IMR-90 (cell line): ENCODE measurements at places on chromosomes 16 and 17.

GRCh38 chr16:85231959-85232358 is 119.7 kb upstream of the CIBAR2 start:
- H3K4me3 ChIP-seq = no peak overlapping the region
- H3K4me1 ChIP-seq = peaks cover 54% of the 10 kb centered on the region
- H3K27me3 ChIP-seq = no peaks in the 10 kb centered on the region

DNA sequence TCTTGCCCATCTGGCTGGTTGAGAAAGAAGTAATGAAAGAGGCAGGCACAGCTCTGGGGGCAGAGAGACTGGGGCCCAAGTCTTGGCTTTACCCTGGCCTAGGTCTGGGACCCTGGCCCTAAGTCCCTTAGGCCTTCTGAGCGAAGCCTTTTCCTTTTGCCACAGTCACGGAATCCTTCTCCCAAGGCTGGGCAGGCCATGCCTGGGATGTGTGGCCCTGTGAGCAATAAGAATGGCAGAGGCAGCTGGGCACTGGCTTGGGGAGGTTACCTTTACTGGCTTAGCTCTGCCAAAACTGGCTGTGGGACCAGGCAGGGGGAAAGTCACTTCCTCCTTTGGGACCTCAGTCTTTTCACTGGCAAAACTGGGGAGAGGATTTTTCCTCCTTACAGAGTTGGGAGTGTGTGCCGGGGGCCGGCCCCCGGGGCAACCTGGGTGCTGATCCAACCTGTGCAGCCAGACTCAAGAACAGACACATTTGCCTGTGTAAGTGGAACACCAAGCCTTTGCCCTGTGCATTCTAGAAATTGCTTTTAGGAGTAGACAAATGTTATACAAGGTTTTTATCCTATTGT is 12.9 kb downstream of the FOXF1 start:
- peaks cover 3% of the 10 kb centered on the region; the same call in 1 of the 2 replicates for H3K4me1 ChIP-seq
- H3K27ac ChIP-seq = no peak overlapping the region
- H3K4me3 ChIP-seq = no peak overlapping the region
- peaks cover 2% of the 10 kb centered on the region; the same call in 1 of the 2 replicates for H3K36me3 ChIP-seq

- H3K27ac ChIP-seq = no peak overlapping the region
- H3K27me3 ChIP-seq = peaks cover 3% of the 10 kb centered on the region; the same call in 1 of the 2 replicates
- no peaks in the 10 kb centered on the region for H3K36me3 ChIP-seq
- DNase-seq = peak; percentile 28
- no peak overlapping the region for H3K4me3 ChIP-seq
Measured at GRCh38 chr17:76631821-76632565, 11.6 kb downstream of the ST6GALNAC1 start.

DNA sequence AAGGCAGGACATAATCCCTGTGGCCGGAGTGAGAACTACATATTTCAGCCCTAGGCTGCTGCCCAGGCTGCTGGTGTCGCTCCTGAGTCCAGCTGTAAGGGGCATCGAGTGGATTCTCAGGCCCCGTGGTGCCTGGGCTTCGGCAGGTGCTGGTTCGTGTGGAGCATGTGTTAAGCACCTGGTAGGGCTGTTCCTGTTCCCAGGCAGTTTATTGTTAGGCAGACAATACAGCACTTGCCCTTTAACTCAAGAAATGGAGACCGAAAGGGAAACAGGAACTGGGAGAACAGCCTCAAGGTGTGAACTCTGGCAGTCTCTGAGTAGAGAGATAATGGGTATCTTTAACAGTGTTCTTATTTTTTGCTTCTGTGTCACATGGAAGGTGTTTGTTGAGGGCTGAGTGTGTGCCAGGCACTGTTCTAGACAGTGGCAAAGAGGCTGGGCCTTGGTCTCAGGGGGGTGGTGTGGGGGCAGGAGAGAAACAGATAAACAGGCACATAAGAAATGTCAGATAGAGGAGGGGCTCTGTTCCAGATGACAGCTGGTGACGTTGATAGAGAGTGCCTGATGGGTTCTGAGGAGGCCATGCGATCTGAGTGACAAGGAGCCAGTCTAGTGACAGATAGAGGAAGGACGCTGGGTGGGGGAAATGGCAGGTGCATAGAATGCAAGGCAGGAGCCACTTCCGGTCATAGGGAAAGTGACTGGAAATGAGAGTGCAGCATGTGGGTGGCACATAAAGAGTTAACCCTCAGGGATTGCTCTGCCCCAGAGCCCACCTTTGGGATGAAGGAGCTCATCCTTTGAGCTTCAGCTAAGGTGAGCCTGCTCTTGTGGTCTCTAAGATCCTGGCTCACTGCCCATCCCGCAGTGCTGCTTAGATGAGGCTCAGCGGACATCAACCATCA is 33.8 kb downstream of the EPN2 start:
- peaks cover 7% of the 10 kb centered on the region for H3K4me1 ChIP-seq
- H3K27ac ChIP-seq = no peak overlapping the region
- H3K27me3 ChIP-seq = no peaks in the 10 kb centered on the region
- H3K4me3 ChIP-seq = no peak overlapping the region
- no peak for DNase-seq
- peaks cover 11% of the 10 kb centered on the region for H3K36me3 ChIP-seq

- H3K27me3 ChIP-seq = no peaks in the 10 kb centered on the region
- H3K4me1 ChIP-seq = peaks cover 53% of the 10 kb centered on the region
- peak within 1 kb of the TSS; percentile 53 for H3K4me3 ChIP-seq
- H3K36me3 ChIP-seq = no peaks in the 10 kb centered on the region
- H3K27ac ChIP-seq = peak within 1 kb of the TSS; percentile 92
Measured at GRCh38 chr16:73047536-73048291, at the start of gene ZFHX3. Gene ZFHX3, minus strand, starts transcription at chr16:73048128. Its CDS starts 87,983 bp downstream, at chr16:72960145.

- H3K4me3 ChIP-seq = no peak overlapping the region
- no peak for DNase-seq
- H3K27me3 ChIP-seq = no peaks in the 10 kb centered on the region
- H3K4me1 ChIP-seq = no peaks in the 10 kb centered on the region
- no peak overlapping the region for H3K27ac ChIP-seq
Measured at GRCh38 chr16:85424260-85425073, 188.7 kb upstream of the GSE1 start.

DNA sequence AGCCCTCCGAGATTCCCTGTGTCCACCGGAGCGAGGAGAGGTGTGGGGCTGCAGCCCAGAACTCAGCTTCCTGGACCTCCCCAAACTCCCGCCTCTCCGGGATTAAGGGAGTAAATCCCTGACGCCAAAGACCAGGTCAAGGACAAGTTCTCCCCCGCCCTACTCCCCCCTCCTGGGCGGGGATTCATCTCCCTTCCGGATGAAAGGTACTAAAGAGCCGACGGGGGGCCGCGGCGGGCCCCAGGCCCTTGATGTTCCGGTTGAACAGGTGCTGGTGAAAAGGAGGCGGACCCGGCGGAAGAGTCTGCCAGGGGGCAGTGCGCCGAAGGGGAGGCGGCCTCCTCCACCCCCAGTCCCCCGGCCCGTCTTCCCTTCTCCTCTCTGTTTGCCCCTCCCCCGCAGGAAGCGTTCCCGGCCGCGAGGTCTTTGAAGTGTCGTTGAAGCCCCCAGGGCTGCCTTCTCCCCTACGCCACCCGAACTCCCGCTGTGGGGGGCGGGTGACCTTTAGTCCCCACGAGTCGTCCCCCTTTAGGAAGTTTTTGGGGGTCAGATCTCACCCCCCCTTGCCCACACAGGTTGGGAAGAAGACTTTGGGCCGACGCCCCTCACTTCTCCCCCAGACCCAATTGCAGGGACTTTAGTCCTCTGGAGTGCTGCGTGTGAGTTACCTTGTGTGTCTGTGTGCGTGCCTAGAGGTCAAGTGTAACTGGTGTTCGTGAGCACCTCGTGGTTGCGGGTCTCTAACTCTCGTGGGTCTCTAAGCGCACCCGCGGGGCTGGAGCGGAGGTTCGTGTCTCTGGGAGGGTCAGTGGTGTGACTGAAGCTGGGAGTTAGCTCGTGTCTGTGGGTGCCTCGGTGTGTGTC is 1.1 kb upstream of the MLLT6 start:
- H3K4me3 ChIP-seq = peak overlapping the region; percentile 68
- H3K4me1 ChIP-seq = peaks cover 17% of the 10 kb centered on the region
- peak overlapping the region; percentile 93 for H3K27ac ChIP-seq
- H3K27me3 ChIP-seq = no peaks in the 10 kb centered on the region
- H3K36me3 ChIP-seq = peaks cover 8% of the 10 kb centered on the region; the same call in 1 of the 2 replicates

DNA sequence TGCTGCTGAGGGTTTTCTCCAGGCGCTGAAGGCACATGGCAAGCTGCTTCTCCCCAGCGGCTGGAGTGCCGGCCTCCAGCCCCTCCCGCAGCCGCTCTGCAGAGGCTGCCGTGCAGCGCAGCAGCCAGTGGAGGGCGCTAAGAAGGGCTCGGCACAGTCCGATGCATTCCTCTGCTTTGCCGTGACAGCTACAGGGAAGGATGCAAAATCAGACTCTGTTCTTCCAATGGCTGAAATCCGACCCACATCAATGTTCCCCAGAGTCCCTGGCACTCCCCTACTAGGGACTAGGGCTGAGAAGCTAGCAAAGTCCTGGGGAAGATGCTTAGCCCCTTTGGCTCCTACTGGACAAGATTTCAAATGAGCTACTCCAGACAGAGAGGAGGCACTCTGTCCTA is 19.0 kb downstream of the MED24 start:
- DNase-seq = peak; percentile 47
- no peak overlapping the region for H3K27ac ChIP-seq
- no peaks in the 10 kb centered on the region for H3K27me3 ChIP-seq
- peaks cover 41% of the 10 kb centered on the region for H3K36me3 ChIP-seq

DNA sequence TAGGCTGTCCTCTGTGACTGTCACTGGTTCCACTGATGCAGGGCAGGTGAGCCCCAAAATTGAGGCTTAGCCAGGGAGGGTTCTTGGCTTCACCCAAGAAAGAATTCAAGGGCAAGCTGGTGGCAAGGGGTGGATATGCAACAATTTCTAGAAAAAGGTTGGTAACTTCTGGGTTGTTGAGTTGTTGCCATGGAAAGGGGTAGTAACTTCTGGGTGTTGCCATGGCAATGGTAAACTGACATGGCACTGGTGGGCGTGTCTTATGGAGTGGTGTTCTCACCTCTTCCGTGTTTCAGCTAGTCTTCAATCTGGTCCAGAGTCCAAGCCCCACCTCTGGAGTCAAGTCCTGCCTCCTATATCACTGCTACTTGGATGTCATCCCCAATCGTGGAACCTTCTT is 9.5 kb upstream of the GUCY2D start:
- DNase-seq = no peak
- no peak overlapping the region for H3K27ac ChIP-seq
- no peak overlapping the region for H3K4me3 ChIP-seq
- peaks cover 18% of the 10 kb centered on the region for H3K27me3 ChIP-seq

DNA sequence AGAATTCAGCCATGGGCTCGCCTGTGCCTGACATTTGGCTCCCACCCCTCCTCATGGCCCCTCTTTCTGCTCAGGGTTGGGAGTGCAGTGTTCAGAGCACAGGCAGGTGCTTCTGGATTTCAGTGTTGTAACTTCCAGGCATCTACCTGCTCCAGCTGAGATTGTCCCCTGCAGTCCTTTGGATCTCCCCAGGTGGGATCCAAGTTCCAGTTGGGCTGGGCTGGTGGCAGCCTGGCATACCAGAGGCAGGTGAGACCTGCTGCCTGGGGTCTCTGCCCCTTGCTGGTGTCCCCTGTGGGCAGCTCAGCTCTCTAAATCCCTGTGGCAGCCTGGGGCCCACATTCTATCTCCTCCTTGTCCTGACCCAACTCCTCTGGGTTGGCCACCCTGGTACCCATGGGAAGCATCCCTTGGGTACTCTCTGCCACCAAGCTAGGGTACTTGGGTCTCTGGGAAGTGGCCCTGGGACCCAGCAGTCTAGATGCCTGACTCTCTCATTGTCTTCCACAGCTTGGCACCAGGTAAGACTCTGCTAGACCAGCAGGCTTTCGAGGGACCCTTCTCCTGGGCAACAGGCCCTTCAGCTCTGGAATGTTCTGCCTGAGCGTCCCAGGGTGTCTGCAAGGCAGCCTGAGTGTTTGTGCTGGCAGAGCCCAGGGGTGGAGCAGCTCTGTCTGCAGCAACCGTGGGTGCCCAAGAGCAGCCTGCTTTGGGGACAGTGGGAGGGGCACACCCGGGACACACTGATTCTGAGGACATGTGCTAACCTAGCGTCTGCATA is 42.5 kb downstream of the DNAH17 start:
- no peaks in the 10 kb centered on the region for H3K36me3 ChIP-seq
- no peak overlapping the region for H3K27ac ChIP-seq
- peaks cover 14% of the 10 kb centered on the region; the same call in 1 of the 2 replicates for H3K27me3 ChIP-seq
- H3K4me1 ChIP-seq = no peaks in the 10 kb centered on the region; the same call in 1 of the 2 replicates
- DNase-seq = no peak

- no peaks in the 10 kb centered on the region for H3K36me3 ChIP-seq
- H3K4me1 ChIP-seq = peaks cover 8% of the 10 kb centered on the region
- no peak overlapping the region for H3K4me3 ChIP-seq
- H3K27me3 ChIP-seq = peaks cover 3% of the 10 kb centered on the region; the same call in 1 of the 2 replicates
- DNase-seq = peak; percentile 86
Measured at GRCh38 chr17:78598013-78598471, 20.8 kb upstream of the DNAH17 start.

- H3K27me3 ChIP-seq = no peaks in the 10 kb centered on the region
- H3K27ac ChIP-seq = no peak overlapping the region
- no peak for DNase-seq
- no peaks in the 10 kb centered on the region for H3K36me3 ChIP-seq
Measured at GRCh38 chr16:79288066-79288465, 312.5 kb downstream of the MAF start.

DNA sequence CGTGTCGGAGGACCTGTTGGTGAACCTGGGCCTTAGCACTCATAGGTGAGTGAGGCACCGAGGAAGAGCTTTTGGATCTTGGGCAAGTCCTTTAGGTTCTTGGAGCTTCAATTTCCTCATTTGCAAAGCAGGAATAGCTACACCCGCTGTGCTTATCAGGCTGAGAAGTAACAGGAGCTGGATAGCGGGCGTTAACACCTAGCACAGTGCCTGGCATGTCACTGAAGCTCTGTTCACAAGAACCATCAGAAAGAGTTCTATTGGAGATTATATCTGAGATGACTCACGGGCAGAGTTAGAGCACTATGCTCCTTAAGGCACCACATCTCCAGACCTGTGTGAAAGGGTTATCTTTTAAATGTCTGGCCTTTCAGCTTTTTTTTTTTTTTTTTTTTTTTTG is 12.8 kb downstream of the MEOX1 start:
- H3K27ac ChIP-seq = no peak overlapping the region
- H3K36me3 ChIP-seq = no peaks in the 10 kb centered on the region
- no peak overlapping the region for H3K4me3 ChIP-seq
- H3K27me3 ChIP-seq = peaks cover 19% of the 10 kb centered on the region
- no peaks in the 10 kb centered on the region for H3K4me1 ChIP-seq

GRCh38 chr17:76678330-76678729 is 32.4 kb downstream of the MXRA7 start:
- no peak overlapping the region for H3K27ac ChIP-seq
- H3K36me3 ChIP-seq = peaks cover 51% of the 10 kb centered on the region
- peaks cover 8% of the 10 kb centered on the region for H3K4me1 ChIP-seq
- H3K4me3 ChIP-seq = no peak overlapping the region

GRCh38 chr17:82242977-82243647 is 14.3 kb downstream of the SLC16A3 start:
- no peaks in the 10 kb centered on the region for H3K27me3 ChIP-seq
- no peak overlapping the region for H3K4me3 ChIP-seq
- peaks cover 76% of the 10 kb centered on the region for H3K36me3 ChIP-seq
- peak; percentile 83 for DNase-seq
- peak overlapping the region; percentile 4; the same call in 1 of the 2 replicates for H3K27ac ChIP-seq

- peaks cover 4% of the 10 kb centered on the region for H3K4me1 ChIP-seq
- no peaks in the 10 kb centered on the region for H3K27me3 ChIP-seq
- H3K4me3 ChIP-seq = no peak overlapping the region
- DNase-seq = no peak
- H3K27ac ChIP-seq = no peak overlapping the region
- H3K36me3 ChIP-seq = no peaks in the 10 kb centered on the region
Measured at GRCh38 chr17:56918916-56919315, 5.1 kb upstream of the TRIM25 start.

GRCh38 chr16:81521141-81521626 is 76.6 kb downstream of the CMIP start:
- H3K4me1 ChIP-seq = peaks cover 8% of the 10 kb centered on the region
- no peaks in the 10 kb centered on the region for H3K27me3 ChIP-seq
- peaks cover 4% of the 10 kb centered on the region; the same call in 1 of the 2 replicates for H3K36me3 ChIP-seq
- no peak overlapping the region for H3K4me3 ChIP-seq
